ENCODE measurements at places on chromosomes 2 and 18.

DNA sequence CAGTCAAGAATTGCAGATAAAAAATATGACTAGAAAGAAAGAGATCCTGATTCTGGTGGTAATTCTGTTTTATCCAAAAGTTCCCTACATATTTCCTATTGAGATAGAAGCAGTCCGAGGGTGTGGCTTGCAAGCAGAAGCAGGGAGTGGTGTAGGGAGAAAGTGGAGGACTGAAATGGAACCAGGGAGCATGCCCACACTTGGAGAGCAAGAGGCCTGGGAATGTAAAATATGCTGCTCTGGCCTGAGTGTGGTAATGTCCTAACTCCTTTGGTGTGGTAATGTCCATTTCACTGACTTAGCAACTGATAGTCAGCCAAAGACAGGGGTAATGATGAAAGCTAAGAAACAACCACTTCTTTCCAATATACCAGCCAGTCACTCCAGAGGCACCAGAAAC is 30.1 kb upstream of the FMNL2 start:
- DNase-seq, result no peak

DNA sequence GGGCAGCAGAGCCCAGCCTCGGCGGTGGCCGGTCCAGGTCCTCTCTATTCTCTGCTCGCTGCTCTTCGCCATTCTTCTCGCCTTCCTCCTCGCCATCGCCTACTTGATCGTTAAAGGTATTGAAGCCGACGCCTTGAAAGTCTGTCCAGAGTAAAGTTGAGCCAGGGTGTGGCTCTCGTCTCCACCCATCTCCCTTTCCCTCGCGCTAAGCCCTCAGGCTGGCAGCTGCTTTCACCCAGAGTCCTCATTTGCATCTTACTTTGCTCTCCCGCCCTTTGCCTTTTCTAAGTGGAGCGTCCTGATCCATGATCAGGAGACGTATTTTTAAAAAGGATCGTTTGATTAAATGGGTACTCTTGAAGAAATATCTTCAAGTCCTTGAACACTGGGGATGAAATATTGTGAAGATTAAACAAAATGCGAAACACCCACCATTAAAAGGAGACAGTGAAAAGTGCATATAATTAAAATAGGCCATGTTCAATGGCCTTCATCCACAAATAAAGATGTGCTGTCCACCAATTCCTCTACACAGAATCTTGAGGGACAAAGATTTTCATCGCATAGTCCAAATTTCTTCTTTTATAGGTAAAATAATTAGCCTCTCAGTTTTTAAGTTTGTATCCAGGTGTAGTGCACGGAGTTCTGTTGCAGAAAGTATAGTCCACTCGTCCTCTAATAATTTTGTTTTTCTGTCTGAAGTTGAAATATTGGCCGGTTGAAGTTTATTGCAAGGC is 657 bp downstream of the ARL6IP6 start:
- no peak for DNase-seq

- no peak for DNase-seq
These were observed 56.0 kb upstream of the ACAA2 start for GRCh38 chr18:49869354-49869753.

- DNase-seq, result no peak
These were observed 25.2 kb downstream of the SDC1 start for GRCh38 chr2:20199633-20200270.

GRCh38 chr2:47520302-47520630 is 117.3 kb downstream of the MSH2 start:
- DNase-seq, result peak; percentile 38

GRCh38 chr2:136055929-136056688 is 61.8 kb downstream of the CXCR4 start:
- no peak for DNase-seq

- no peak for DNase-seq
These were observed 12.2 kb downstream of the SH3BP4 start for GRCh38 chr2:234963773-234964615.

DNA sequence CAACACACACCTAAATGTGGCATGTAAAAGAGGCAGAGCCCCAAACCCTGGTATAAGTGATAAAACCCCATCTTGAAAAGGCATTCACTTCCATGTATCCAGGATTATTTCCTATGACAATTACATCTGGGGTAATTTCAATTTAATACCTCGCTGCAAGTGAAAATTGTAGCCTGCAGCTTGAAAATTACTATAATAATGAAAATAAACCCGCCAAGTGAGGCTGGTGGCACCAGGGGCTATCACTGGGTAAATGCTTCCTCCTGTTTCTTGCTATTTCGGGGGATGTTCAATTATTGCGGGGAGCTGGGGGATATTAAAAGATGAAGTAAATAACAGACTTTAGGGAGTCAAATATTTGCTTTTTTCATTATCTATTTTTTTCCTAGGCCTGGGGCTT is 159.5 kb upstream of the CAPN13 start:
- no peak for DNase-seq

- no peak for DNase-seq
These were observed 13.5 kb downstream of the MALL start for GRCh38 chr2:110101901-110102803.

GRCh38 chr2:150125188-150125587 is 362.3 kb downstream of the RND3 start:
- no peak for DNase-seq

GRCh38 chr2:153408710-153409385 is 69.7 kb downstream of the RPRM start:
- DNase-seq, result no peak

- DNase-seq, result no peak
These were observed 213.1 kb upstream of the GULP1 start for GRCh38 chr2:188078534-188078933.

DNA sequence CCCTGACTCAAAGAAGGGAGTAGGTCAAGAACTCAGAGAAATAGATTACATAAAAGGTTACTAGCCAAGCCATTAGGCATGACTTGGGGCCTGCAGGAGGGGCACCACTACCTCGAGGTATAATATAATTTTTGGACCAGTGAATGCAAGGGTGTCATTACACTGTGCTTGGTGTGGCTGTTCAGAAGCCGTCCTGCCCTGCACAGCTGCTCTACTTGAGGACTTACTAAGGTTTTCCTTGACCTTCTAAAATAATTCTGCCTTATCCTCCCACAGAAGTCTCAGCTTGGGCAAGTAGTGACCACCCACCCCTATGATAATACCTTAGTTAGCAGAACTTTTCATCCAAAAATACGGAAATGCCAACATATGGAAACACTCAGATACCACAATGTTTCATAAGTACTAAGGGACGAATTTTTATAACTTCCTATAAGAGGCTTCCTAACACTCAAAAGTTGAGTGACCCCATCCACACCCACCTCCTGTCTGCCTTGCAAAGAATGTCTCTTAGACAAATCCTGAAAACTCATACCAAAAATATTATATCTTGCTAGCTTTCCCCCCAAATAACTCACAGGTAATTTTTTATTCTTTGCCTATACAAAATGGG is 17.7 kb upstream of the ATG16L1 start:
- no peak for DNase-seq

GRCh38 chr2:209560911-209561310 is 137.1 kb downstream of the MAP2 start:
- no peak for DNase-seq

- DNase-seq, result no peak
These were observed 8.7 kb downstream of the ASTL start for GRCh38 chr2:96129528-96130120.

DNA sequence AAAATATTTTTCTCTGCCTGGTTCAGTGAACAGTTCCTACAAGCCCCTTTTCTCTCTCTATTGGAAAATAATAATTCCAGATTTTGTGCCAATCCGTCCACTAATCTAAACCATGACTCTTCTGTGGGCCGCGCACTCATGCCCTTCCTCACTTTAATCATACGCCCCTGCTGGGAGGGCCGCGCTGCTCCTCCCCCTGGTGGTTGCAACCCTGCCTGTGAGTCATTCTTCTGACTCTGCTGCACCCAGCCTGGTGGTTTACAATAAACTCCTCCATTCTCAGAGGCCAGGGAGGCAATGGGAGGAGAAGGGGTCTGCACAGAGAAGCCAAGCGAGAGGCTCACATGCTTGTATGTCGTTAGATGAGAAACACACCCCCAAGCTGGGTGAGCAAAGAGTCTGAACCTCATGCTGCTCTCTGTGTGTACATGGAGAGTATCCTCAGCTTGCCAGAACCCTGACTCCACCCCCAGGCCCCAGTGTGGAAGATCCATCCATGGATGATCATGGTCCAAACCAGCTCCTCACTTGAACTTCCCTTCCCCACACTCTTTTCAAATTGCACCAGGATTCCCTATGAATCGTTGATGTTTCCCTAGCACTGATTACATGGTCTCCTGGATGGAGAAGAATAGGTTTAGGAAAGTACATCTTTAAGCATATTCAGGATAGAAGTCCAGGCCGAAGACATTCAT is 228.9 kb downstream of the ANKRD30B start:
- DNase-seq, result no peak

DNA sequence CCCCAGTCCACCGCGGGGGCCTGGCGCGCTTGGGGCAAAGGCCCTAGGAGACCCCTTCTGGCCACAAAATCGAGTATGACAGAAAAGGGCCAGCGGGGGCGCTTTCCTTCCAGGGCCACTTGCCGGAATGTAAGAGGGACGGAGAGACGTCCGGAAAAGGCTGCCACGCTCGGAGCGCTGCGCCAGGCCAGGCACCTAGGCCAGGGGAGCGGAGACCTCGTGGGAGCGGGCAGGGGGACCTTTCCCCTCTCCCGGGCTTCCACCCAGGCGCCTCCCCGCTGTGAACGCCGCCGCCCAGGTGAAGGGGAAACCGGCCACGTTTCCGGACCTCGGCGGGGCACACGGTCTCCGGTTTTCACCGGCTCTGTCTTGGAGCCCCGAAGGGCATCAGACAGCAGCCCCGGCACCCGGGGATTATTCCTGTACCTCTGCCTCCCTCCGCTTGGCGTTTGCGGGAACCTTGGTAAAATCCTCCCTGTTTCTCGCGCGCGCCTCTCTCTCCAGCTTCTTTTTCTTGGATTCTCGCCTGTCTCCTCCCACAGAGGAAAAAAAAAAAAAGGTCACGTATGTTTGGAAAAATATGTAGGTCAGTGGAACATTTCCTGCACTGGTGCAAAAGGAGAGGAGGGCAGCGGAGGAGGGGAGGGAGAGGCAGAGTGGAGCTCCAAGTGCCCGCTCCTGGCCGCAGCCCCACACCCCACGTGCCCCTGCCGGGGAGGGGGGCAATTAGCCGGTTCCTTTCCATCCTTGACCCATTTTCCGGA is 1.2 kb upstream of the NPAS2 start:
- DNase-seq, result peak; percentile 57

DNA sequence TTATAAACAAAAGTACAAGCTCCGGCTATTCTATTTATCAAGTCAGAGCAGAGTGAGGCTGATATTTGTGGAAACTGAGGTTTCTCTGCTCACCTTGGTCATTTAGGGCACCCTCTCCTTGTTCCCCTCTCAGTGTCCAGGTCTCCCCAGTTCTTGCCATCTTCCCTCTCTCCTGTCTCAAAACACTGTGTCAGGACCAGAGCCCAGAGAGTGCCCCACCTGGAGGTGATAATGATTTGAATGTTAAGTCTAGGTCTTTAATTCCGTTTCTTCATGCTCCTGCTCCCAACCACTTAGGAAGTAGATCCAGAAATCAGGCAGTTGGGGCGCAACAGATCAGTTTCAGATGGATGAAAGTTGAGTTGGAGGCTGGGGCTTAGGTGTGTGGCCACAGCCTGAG is 9.2 kb upstream of the ADCY3 start:
- DNase-seq, result no peak

DNA sequence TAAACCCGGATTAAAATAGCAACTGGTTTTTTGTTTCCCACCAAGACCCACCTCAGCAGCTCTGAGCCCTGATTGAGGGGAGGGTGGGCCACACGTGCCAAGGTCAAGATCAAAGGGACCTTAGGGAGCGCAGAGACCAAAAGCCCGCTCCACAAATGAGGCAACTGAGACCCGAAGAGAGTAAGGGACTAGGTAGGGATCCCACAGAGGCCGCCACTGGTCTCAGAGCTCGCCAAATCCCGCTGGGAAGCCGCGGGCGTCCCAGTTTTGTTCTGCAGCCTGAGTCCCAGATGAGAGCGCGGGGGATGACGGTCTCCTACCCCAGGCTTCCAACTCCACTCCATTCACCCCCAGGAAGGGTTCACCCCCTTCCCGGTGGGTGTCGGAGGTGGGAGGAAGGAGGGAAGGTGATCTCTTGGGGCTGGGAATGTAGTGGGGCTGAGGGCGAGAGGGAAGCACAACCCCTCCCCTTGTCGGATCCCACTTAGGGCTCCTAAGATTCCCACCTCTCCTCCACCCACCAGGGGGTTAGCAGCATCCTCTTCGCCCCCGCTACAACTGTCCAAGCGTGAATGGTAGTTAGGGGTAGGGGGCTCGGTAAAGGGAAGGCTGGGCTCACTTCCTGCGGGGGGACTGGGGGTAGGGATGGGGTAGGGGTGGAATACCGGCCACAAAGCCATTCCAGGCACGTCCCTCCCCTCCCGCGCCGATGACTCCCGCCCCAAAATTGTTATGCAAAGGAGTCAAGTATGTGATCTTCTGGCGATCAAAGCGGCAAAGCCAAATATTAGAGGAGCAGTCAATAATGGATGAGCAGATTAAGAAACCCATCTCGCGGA is 7.3 kb upstream of the EN1 start:
- DNase-seq, result no peak

- no peak for DNase-seq
These were observed 84.4 kb downstream of the PTGR3 start for GRCh38 chr18:75124551-75124950.

DNA sequence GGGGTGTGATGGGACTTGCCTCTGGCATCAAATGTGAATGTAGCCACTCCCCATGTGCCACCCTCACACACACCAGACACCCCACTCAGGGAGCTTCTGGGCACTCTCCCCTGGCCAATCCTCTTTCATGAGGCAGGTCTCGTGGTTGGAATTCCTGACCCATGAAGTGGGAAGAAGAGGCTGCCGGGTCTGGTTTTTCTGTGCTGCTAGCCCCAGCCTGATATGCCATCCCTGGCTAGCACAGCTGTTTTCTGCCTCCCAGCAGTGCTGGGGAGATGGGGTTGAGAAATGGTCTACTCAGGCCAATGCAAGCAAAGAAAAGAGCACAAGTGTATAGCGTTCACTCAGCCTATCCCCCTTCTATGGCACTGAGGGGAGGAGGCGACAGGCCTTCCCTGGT is 1.2 kb upstream of the C2orf72 start:
- DNase-seq, result no peak

DNA sequence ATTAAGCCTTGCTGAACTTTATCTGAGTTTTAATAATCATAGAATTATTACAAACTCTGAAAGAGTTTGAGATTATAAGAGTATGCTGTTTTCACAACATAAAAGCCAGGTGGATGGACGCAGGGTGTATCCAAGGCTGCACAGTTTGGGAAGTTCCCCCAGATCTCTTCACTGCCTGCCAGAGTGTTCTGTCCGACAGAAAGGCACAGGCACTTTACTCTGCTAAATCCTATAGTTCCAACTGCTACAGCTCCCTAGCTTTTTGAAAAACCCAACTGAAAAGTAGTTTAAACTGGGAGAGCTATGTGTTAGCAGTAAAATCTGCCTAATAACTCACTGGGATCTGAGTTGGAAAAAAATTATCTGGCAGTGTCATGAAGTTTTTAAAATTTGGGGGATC is 38.0 kb downstream of the MFSD6 start:
- no peak for DNase-seq

GRCh38 chr2:160209516-160209856 is 9.4 kb upstream of the ITGB6 start:
- no peak for DNase-seq

GRCh38 chr2:30135541-30135940 is 11.3 kb upstream of the YPEL5 start:
- no peak for DNase-seq
